ENCODE measurements at places on chromosomes 7 and 10.

DNA sequence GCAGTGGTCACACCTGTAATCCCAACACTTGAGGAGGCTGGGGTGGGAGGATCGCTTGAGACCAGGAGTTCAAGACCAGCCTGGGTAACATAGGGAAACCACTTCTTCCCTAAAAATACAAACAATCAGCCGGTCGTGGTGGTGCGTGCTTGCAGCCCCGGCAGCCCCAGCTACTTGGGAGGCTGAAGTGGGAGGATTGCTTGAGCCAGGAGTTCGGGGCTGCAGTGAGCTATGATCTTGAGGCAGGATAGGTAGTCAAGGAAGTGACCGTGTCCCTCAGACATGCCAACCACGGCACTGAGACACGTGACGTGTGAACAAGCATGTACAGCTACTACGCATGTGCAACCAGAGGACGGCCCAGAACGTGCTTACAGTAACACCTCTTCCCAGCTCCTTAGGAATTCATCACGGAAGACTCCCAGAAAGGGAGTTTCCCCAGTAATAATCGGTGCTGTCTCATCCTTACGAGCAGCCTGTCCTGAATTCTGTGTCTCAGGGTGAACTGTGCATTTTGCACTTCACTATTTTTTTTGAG lies 5.3 kb downstream of the GUSB start:
- DNase-seq, result no peak

- DNase-seq, result no peak
Observed at GRCh38 chr7:4084271-4084670, 597.8 kb upstream of the FOXK1 start.

DNA sequence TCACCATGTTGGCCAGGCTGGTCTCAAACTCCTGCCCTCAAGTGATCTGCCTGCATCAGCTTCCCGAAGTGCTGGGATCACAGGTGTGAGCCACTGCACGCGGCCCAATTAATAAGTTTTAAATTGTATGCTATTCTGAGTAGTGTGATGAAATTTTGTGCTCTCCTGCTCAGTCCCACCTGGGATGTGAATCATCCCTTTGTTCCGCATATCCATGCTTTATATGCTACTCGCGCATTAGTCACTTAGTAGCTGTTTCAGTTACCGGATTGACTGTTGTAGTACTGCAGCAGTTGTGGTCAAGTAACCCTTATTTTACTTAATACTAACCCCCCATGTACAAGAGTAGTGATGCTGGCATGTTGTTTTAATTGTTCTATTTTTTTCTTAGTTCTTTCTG lies 47.3 kb upstream of the OIT3 start:
- DNase-seq, result no peak

DNA sequence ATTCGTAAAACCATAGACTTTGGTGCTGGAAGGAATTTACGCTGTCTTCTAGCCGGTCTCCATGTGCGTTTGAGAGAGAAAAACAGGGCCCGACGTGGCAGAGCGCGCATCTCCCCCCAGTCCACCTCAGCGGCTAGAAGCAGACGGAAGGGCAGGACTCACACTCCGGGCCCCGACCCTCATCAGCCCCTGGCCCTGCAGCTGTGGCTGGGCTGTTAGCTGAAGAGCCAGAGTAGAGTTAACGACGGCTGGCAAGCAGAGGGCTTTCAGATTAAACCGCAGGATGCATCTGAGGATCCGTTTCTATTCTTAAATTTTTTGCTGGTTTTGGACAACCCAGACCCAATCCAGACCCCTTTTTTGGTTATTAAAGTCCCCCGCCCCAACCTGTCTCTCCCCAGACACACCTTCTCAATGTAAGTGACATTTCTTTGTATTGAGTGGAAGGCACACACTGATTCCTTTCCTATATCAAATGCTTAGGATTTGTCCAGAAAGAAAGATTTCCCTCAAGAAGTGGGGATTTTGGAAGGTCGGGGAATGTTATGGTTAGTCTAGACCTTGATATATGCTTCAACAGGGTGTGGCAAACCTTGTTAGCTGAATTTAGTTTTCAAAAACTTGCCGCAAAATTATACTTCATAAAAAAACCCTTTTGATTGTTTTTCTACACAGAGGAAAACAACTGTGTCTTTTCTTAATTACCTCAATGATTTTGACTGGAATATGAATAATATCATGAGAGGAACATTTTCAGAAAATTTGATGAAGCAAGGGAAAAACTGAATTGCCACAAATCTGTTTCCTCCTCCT lies 1.7 kb upstream of the TBX20 start:
- no peak for DNase-seq

DNA sequence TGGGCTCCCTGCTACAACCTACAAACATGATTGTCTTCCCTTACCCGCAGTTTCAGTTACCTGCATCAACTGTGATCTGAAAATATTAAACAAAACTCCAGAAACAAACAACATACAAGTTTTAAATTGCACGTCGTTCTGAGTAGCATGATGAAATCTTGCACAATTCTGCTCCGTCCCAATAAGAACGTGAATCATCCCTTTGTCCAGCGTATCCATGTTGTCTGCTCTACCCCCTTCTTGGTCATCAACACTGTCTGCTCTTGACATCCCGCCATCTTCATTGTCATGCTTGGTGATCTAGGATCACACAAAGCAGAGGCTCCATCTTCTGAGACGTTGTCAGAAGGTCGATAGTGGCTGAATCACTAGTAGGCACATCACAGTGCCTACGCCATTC lies 53.9 kb downstream of the ACADSB start:
- DNase-seq, result no peak

DNA sequence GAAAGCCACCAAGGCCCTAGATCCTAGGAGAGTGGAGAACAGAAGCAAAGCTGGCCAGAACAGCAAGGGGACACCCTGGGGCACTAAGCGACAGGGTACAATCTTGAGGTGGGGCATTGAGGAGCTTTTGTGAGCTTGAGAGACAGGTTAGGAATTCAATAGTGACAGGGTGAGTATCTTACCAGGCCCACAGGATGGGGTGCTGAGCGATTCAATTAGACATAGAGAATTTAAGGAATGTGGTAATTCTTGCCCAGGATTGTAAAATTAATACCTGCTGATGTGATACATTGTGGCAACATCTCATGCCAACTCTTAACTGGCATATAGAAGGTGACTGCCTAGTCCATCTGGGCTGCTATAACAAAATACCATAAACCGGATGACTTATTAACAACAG lies 14.0 kb downstream of the RBP3 start:
- no peak for DNase-seq

- no peak for DNase-seq
Observed at GRCh38 chr7:93843260-93843659, 47.3 kb downstream of the TFPI2 start.

DNA sequence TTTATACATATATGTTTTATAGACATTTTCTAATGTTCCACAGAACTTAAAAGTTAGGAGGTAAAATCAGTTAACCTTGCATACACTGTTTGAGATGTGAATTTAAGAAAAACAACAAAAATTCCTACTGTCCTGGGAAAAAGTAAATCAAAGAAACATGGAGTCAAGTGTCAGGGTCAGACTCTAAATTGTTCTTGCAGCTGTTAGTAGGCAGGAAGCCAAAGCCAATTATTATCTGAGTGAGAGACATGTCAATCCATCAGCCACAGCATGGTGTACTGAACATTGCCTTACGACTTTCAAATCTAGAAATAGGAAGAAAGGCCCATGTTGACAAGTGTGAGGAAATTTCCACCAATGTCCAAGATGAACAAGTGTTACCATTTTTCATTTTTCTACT lies 461.2 kb upstream of the MBL2 start:
- DNase-seq, result no peak

- DNase-seq, result no peak
Observed at GRCh38 chr10:22655312-22655981, 58.9 kb downstream of the PIP4K2A start.

GRCh38 chr7:43747328-43748105 lies 11.0 kb upstream of the BLVRA start:
- no peak for DNase-seq

- DNase-seq, result no peak
Observed at GRCh38 chr7:27839099-27839498, 99.1 kb downstream of the TAX1BP1 start.

DNA sequence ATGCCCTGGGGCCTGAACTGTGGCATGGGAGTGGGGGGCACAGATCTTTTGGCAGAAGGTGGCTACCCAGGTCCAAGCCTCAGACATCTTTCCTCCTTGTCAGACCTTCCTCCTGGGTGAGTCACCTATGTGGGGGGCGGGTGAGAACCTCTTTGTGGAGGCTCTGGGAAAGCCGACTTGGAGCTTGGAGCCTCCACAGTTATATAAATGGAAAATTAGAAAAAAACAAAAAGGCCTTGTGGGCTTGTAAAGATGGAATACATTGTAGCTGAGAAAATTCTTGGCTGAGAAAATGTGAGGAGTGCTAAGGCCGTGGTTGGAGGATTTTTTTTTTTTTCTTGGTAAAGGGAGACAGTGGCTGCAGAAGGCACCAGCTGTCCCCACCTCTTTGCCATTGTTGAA lies 292.5 kb downstream of the CCDC3 start:
- no peak for DNase-seq

- no peak for DNase-seq
Observed at GRCh38 chr10:20936396-20936795, 39.3 kb upstream of the NEBL start.

GRCh38 chr7:38558761-38559345 lies 72.3 kb downstream of the AMPH start:
- DNase-seq, result no peak

DNA sequence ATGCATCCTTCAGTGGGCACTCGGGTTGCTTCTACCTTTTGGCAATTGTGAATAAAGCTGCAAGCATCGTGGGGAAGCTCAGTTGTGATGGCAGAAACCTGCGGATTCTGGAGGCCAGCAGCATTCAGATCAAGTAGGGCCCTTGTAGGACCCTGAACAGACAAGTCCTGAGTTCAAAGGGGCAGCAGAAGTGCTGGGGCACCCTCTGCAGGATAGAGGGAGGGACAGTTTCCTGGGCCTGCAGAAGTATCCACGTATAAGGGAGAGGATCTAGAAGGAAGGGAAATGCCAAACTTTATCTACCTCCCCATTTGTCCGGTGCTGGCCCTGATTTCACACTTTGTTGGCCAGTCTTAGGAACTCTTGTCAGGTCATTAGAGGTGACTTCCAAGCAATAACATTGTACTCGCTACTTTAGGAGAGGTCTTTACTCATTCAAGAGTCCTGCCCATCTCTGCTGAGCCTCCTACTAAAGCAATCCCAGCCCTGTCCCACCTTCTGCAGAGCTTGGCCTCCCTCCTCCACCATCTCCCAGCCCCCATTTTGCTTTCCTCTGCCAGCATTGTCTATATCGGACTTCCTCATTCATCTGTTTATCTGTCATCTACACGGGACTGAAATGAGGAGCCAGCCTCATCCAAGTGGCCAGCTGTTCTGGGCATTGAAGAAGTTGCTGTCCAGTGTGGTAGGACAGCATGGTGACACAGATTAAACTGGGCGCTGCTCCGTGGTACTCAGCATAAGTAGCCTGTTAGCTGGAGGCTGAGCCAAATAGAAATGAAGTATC lies 26.6 kb upstream of the R3HCC1L start:
- DNase-seq, result no peak

DNA sequence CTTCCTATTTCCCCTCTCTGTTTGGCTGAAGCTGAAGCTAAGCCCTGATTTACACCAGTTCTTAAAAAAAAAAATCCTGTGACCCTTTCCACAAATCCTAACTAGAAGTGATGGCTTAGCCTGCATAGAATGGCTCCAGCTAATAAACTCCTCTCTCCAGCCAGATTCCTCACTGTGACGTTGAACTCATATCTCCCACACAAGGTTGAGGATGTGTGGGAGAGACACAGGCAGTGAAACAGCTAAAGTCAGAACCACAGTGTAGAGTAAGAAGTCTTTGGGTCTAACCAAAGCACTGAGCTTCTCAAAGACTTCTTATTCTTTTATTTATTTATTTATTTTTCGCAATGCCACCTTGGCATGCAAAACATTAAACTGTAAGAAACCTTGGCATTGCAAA lies 268.3 kb downstream of the SNX13 start:
- DNase-seq, result no peak

GRCh38 chr7:66921918-66922486 lies 977 bp downstream of the TMEM248 start:
- DNase-seq, result no peak

GRCh38 chr7:29274146-29275017 lies 79.8 kb downstream of the CHN2 start:
- DNase-seq, result no peak

GRCh38 chr10:16425449-16425848 lies 11.4 kb upstream of the PTER start:
- DNase-seq, result no peak

GRCh38 chr7:23093546-23093945 lies 12.0 kb upstream of the KLHL7 start:
- DNase-seq, result no peak

DNA sequence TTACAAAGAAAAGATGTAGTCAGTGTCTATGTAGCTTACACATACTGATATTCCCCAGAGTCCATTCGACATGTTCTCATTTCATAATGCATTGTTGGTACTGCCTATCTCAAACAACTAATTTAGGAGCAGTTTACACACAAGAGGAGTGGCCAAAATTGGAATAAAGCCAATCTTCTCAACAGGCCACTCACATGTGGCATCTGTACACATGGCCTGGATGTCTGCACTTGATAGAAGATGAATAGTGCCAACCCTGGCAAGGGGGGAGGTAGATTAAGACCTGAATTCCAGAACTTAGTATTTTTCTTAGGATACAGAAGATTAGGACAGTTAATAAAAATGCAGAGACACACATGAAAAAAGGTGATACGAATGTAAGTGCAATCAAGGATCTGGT lies 125.3 kb upstream of the STARD3NL start:
- DNase-seq, result no peak

GRCh38 chr10:124025152-124025551 lies 68.2 kb downstream of the CHST15 start:
- no peak for DNase-seq

- no peak for DNase-seq
Observed at GRCh38 chr10:101619983-101620382, 31.9 kb downstream of the DPCD start.

DNA sequence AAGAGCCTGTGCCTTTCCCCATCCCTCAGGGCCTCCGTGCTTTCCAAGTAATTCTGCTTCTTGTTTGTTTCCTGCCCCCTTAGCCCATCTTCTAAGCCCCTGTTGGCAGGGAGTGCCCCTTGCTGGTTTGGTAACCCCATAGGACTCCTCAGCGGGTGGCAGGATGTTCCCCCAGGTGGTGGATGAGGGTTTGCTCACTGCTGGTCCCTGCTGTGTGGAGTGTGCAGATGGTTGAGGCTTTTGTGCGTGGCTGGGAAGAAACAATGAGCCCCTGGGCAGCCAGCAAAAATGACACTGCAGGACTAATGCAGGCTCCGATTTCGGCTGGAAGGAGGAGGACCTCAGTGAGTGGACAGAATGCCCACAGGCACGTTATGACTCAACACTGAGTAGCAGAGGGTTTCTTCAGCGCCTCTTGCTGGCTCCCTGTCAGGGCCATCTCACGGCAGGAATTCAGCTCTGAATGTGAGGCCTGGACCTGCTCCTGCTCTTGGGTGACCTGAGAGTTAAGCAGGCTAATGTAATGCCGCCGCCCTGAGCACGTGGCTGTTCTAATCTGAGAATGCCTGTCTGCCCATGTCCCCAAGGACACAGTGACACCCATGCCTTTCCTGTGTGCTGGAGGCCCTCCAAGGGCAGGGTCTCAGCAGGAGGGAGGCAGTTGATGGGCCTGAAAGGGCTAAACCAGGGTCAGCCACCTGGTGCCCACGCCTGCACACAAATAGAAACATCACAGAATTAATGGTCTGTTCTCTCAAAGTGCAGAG lies 16.6 kb downstream of the BAG3 start:
- no peak for DNase-seq
